ENCODE measurements at places on chromosomes 11 and 22. TPM values are rescaled to one million over a fixed set of nuclear protein-coding genes. Genes with fewer than 3 reads are reported as not detected.

Gene UBASH3B
- 0.91 TPM for polyA plus RNA-seq

Gene SPATA19
- polyA plus RNA-seq = 0.08 TPM

Gene MIOX
- not detected for polyA plus RNA-seq

Gene KDM4D
- polyA plus RNA-seq = 0.31 TPM

Gene KRTAP5-11
- polyA plus RNA-seq = not detected

Gene AGBL2
- polyA plus RNA-seq = 0.69 TPM

Gene NNMT
- polyA plus RNA-seq = 69.1 TPM

Gene OPCML
- polyA plus RNA-seq = 0.04 TPM

Gene CEND1
- polyA plus RNA-seq = 0.12 TPM

Gene IL17REL
- not detected for polyA plus RNA-seq

Gene RAB39A
- polyA plus RNA-seq = 0.04 TPM

Gene OR52N4
- 0.04 TPM for polyA plus RNA-seq

Gene MRGPRE
- polyA plus RNA-seq = not detected

Gene IGSF9B
- 5.5 TPM for polyA plus RNA-seq

Gene SSTR3
- polyA plus RNA-seq = not detected

Gene MS4A12
- polyA plus RNA-seq = not detected

Gene PHLDB1
- 25.7 TPM for polyA plus RNA-seq

Gene MS4A3
- not detected for polyA plus RNA-seq

Gene FAT3
- polyA plus RNA-seq = 0.06 TPM

Gene ESAM
- polyA plus RNA-seq = 34.1 TPM

Gene DDTL
- polyA plus RNA-seq = 1.4 TPM
